SW 1271 (cell line): ENCODE measurements at places on chromosomes 3 and 15.

GRCh38 chr15:74776821-74777768 is 4.8 kb upstream of the CSK start:
- no peak for DNase-seq

DNA sequence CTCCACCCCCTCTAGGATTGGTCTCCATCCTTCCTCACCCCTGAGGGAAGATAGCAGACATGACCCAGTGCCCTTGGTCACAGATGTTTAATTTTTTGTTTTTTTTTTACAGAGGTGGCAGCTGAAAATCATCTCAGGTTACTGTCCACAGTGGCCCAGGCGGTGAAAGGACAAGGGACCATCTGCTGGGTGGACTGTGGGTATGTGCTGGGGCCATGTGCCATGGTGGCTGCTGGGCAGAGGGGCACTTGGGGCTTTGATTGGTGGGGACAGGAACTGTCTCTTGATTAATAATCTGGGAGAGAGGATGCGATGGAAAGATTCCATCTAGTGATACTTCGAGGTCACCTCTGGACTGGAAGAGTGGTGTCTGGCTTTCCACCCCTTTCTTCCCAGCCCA is 25.4 kb downstream of the PDIA5 start:
- DNase-seq, result no peak

GRCh38 chr3:108489776-108490175 is 20.6 kb downstream of the MYH15 start:
- no peak for DNase-seq

- DNase-seq, result no peak
Measured at GRCh38 chr3:87398168-87398801, 121.9 kb upstream of the POU1F1 start.

DNA sequence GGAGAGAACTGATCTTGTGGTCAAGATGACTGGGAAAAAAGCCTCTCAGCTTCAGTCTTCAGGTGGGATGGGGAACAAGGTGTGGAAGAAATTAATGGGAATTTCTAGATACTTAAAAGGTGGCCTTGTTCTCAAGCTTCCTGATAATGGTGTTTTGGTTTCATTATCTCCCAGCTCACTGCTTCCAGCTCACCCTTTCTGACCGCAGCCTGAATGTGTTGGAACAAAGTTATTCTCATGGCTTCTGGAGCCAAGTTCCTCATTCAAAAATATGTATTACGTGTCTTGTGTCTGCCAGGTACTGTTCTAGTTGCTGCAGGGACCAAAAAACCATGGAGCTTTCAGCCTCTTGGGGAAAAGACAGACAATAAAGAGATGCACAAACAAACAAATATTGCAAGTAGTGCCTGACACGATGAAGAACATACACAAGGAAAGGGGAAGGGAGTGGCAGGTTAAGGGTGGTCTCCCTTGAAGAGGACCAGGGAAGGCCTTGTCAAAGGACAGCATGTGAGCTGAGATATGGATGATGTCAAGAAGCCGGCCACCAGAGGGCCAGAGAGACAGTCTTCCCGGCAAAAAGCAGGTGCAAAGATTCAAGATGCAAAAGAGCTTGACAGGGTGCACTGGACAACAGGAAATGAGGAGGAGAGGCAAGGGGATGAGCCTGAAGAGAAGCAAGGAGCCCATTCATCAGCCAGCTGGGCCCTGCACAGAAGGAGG is 35.5 kb downstream of the ARRDC4 start:
- peak; percentile 9 for DNase-seq
